ENCODE measurements at places on chromosomes 1 and 21.

GRCh38 chr1:25146451-25146855 lies 85.8 kb downstream of the SYF2 start:
- no peak for DNase-seq

- no peak for DNase-seq
Measured at GRCh38 chr1:29642519-29642918, 406.2 kb downstream of the PTPRU start.

DNA sequence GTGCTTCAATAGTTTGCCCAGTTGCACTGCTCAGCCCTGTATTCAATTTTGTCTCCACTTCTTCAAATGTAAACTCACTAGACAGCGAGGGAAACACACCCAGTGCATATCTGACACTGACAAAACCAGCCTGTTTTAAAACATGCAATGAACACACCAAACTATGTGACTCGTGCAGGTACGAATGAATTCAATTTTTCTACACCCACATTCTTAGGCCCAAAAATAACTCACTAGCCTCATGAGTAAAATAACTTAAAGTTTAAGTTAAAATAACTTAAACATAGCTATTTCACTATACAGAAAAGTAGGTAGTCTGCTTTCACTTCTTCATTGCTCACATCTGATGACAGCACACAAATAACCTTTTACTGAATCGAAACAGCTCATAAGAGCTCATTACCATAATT lies 21.1 kb downstream of the TTC13 start:
- DNase-seq: no peak

DNA sequence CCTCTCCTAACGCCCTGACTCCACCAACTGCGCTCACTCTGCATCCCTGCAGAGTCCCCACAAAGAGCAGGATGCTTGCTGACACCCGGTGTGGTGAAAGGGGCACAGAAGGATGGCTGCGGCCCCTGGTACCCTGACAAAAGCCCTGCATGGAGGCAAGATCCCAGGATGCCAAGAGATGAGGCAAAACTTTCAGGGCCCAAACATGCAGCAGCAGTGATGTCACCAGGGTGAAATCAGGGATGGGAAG lies 36.6 kb downstream of the SLC9A1 start:
- no peak for DNase-seq

- no peak for DNase-seq
Measured at GRCh38 chr1:186239171-186239570, 135.9 kb downstream of the TPR start.

- DNase-seq: peak; percentile 32
Measured at GRCh38 chr1:62269851-62270495, 49.3 kb downstream of the KANK4 start.

GRCh38 chr1:33133478-33134105 lies 48.3 kb downstream of the TRIM62 start:
- DNase-seq: no peak

- no peak for DNase-seq
Measured at GRCh38 chr1:212752934-212753497, 38.6 kb downstream of the NSL1 start.

DNA sequence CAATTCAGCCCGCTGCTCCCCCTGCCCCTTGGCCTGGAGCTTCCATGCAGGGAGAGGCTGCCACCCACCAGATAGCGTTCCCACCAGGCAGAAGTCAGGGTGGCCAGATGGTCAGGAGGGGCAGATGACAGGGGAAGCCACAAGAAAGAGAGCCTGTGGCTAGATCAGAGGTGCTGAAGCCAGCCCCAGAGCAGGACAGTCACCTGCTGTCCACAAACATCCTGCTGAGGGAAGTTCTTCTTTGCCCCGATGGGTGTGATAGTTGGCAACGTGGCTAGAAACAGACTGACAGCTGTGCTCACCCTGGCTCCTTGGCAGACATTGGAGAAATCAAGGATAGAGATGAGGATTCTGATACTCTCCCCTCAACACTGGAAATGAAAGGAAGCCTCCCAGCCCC lies 27.2 kb upstream of the SRP9 start:
- no peak for DNase-seq

DNA sequence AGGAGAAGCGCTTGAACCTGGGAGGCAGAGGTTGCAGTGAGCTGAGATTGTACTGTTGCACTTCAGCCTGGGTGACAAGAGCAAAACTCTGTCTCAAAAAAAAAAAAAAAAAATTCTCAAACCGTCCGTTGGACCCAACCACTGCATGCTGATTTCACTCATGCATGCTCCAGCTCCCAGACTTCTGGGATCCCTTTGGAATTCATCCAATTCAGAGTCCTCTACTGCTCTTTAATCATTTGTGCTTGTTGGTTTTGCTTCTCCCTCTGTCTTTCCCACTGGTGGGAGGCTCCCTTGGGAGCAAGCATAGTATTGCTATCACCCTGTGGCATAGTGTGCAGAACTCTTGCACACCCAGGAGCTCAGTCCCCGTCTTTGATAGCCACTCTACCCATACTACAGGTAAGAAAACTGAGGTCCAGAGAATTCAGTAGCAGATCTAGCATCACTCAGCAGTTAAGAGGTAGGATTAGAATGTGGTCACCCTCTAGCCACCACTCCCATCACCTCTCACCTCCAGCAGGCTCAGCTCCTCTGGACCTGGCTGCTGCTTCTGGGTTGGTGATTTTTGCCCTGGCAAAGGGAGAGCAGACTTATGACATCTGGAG lies 3.1 kb upstream of the LMNA start:
- no peak for DNase-seq

DNA sequence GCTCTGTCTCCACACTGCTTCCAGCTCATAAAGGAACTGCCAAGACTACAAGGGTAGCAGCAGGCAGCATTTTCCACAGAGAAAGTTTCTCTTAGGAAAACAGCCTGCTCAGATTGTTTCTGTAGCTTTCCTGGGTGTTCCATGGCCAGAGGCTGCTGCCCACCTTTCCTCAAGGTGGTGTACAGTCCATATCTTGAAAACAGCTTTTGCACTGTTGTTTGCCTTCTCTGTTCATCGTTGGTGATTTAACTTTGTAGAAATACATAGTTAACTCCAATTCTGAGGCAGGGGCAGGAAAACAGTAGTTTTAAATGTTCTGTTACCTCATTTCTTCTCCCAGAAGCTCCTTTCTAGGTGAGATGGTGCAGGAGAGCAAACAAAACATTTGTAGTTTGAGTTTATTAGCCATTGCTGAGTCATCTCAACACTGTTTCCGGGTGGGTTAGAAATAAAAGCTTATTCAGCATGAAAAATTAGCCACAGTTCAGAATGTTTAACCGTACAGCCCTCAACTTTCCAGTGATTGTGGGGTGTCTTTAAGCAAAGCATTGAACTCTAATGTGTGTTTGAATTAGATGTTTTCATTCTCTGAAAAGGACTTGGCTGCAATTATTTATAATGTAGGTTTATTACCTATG lies 41.7 kb downstream of the DIP2A start:
- peak; percentile 17 for DNase-seq

- no peak for DNase-seq
Measured at GRCh38 chr1:99228153-99228552, 36.1 kb upstream of the PLPPR4 start.

DNA sequence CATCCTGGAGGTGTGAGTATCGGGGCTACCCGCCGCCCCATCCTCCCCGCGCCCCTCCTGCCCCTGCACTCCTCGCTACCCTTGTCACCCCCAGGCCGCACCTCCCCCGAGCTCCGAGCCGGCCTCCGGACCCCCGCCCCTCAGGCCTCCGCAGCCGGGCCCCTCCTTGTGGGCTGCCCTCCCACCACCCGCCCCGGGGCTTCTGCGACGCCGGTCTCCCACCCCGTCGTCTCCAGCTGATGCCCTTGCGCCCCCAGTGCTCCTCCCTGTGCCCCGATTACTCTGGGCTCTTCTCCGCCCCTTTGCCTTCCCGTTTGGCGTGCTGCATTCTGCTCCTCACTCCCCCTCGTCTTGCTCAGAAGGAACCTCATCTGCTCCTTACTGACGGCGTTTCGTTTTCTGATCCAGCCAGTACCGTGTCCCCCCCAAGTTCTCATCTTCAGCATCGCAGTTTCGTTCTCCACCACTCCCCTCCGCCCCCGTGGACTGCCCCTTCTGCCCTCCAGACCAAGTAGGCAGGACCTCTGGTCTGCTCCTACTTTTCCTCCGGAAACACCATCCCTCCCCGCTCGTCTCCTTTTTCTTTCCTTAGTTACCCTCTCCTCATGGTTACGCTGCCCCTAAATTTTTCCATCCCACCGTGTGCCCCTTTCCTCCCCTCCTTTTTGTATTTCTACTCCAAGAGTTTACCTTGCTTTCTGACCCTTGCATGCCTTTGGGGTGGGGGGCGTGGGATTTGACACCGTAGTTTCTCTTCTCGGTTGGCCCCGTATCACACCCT lies 841 bp downstream of the SNX27 start:
- DNase-seq: peak; percentile 21

DNA sequence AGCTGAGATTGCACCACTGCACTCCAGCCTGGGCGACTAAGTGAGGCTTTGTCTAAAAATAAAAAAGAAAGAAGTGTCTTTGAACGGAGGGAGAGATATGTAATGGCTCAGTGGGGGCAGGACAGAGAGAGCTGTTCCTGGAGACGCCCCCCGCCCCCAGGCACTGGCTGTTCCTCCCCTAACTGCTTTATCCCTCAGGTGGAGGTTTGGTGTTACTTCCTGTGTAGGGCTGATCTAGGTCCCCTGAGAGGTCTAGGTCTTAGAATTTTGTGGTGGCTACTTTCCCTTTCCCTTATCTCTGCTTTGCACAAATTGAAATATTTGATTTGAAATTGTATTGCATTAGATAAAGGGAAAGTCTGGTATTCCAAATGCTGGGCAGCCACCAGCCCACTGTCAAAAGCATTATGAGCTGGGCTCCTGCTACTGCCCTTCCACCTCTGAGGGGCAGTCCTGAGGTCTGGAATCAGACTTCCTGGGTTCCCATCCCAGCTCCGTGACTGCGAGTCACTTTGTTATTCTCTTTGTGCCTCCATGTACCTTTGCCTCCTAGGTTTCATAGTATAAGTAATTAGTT lies 134.8 kb upstream of the KIF26B start:
- no peak for DNase-seq

- DNase-seq: peak; percentile 19
Measured at GRCh38 chr1:31712068-31712467, 8.3 kb upstream of the COL16A1 start.

DNA sequence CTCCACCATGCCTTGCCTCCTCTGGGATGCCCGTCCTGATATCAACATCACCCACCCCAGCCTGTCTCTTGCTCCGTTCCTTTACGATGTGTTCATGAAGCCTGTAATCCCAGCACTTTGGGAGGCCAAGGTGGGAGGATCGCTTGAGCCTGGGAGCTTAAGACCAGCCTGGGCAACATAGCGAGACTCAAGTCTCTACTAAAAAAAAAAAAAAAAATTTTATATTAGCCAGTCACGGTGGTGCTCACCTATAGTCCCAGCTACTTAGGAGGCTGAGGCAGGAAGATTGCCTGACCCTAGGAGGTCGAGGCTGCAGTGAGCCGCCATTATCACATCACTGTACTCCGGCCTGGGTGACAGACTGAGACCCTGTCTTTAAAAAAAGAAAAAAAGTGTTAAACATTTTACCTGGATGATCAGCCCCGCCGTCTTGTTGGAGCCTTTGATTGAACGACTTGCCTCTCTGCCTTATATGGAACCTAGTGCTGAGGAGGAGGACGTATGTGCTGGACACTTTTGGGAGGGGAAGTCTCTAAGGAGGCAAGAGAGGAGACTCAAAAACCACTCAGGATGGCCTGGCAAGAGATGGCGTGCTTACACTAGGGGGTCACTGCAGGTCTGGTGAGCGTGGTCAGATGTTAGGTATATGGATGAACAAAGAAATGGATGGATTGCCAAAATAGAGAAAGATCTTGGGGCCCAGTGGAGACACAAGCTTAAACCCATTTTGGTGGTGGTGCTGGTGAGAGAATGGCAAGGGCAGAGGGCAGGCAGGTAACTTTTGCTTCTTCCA lies 80.5 kb upstream of the IFFO2 start:
- no peak for DNase-seq

- DNase-seq: no peak
Measured at GRCh38 chr1:74343216-74343615, 108.0 kb downstream of the TNNI3K start.

DNA sequence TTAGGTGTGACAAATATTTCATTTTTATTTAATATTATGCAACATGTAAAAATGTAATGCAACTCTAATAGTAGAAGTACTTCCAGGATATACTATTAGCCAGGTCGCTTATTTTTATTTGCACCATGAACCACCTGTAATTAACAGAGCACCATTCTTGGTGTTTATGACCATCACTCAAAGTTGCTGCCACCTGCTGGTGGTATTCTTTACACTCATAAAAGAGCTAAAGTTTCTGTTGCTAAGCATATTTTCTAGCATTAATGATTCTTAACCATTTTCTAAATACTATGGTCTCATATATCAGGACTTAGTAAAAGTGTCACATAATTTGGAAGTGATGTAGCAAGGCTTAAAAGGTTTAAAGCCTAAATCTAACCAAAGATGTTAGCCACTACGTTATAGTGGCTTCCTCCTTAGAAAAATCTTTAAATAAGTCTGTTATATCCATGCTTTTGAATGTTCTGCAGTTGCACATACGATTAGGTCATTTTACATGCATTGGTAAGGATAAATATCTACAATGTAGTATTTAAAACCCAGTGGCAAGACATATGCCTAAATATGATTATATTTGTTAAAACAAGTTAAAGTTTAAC lies 244.5 kb downstream of the NEGR1 start:
- peak; percentile 15 for DNase-seq

GRCh38 chr1:79224537-79224936 lies 218.0 kb upstream of the ADGRL4 start:
- no peak for DNase-seq

GRCh38 chr1:29851691-29852090 lies 615.4 kb downstream of the PTPRU start:
- DNase-seq: no peak

GRCh38 chr1:248923352-248924338 lies 17.6 kb downstream of the PGBD2 start:
- DNase-seq: no peak

- no peak for DNase-seq
Measured at GRCh38 chr1:180167721-180168467, 13.2 kb downstream of the QSOX1 start.

GRCh38 chr1:11676386-11677103 lies 4.4 kb downstream of the MAD2L2 start:
- DNase-seq: no peak

GRCh38 chr21:14480411-14481031 lies 65.6 kb downstream of the SAMSN1 start:
- DNase-seq: no peak

DNA sequence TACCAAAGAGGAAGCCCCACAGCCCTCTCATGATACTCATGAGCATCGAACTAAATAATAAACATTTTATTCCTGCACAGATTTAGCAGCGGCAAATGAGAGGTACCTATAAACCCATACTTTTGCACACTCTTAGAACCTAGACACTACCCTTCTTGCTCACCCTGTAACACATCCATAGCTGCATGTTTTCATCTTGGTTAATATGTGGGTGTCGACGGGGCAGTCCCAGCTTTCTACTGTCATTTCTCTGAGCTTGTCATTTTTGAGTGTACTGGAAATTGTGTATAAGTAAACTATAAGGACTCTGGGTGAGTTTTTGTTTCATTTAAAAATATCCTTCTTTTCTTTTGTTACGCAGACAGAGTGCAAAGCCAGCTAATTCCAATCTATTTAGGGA lies 25.5 kb downstream of the OVGP1 start:
- DNase-seq: no peak

- DNase-seq: no peak
Measured at GRCh38 chr1:39722495-39722894, 16.2 kb upstream of the PPIE start.

All from AG08395 (cell line).